ENCODE measurements at places on chromosomes 5 and 9. TPM values are rescaled to one million over a fixed set of nuclear protein-coding genes. Genes with fewer than 3 reads are reported as not detected.

- peaks cover 41% of the 10 kb centered on the region for H3K4me1 ChIP-seq
- no peak for DNase-seq
- H3K27ac ChIP-seq = peak overlapping the region; percentile 75
- H3K36me3 ChIP-seq = peaks cover 2% of the 10 kb centered on the region
- no peaks in the 10 kb centered on the region for H3K27me3 ChIP-seq
These were observed 24.6 kb downstream of the UBAP1 start for GRCh38 chr9:34203275-34203991.

- H3K4me1 ChIP-seq = no peaks in the 10 kb centered on the region
- no peak overlapping the region for H3K4me3 ChIP-seq
- H3K36me3 ChIP-seq = no peaks in the 10 kb centered on the region
- no peaks in the 10 kb centered on the region for H3K27me3 ChIP-seq
- H3K27ac ChIP-seq = peak overlapping the region; percentile 11
These were observed 75.2 kb downstream of the GOLPH3 start for GRCh38 chr5:32098890-32099310.

DNA sequence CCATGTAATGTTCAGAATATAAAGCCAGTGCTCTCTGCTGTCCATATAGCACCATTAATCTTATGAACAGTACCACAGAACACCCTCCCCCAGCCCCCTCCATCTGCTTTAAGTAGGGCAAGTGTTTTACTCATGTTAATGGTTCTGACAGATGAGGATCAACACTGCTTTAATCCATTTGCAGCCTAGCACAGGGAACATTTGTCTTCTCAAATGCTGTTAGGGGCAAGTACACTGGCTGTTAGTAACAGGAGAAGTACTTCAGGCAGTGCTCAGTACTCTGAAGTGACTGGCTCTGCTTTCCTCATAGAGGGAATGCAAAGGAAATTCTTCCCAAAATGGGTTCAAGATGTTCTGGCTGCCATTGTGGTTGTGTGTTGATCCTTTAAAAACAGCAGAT, 202.6 kb downstream of the DCP2 start:
- H3K36me3 ChIP-seq = peaks cover 2% of the 10 kb centered on the region
- no peak for DNase-seq

GRCh38 chr5:145848854-145849253, 13.7 kb upstream of the PRELID2 start:
- H3K27me3 ChIP-seq = peaks cover 13% of the 10 kb centered on the region
- no peak overlapping the region for H3K27ac ChIP-seq
- DNase-seq = no peak

PCDHGA9 gene
- not detected for total RNA-seq

SPATA31D4 gene
- total RNA-seq = not detected

DNA sequence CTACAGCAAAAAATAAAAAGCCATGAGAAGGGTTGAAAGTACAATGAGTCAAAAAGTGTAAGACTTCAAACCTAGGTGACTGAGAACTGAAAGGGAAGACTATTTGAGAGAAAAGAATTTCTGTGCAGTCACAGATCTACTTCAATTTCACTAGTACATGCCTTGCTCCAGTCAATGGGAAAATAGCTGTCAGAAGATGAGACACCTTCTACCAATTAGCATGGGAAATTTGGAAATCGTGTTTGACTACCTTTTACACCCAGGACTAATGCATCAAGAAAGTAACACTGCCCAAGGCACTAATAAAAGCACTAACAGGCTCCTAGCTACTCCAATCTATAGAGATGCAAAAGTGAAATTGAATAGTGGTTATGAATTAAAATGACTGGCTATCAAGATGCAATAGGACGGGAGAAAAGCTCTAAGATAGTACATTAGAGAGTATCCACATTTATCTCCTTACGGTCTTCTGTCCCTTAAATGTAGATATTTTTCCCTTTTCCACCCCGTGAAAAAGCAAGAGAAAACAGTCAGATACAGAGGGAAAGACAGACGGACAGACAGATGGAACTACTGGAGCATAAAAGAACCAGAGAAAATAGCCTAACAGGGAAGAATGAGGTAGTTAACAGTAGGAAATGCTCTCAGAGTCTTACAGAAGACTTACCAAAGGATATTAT, 15.2 kb downstream of the ERP44 start:
- H3K4me3 ChIP-seq = peak overlapping the region; percentile 71
- DNase-seq = no peak
- H3K27ac ChIP-seq = peak overlapping the region; percentile 80
- peaks cover 2% of the 10 kb centered on the region for H3K36me3 ChIP-seq
- H3K4me1 ChIP-seq = peaks cover 52% of the 10 kb centered on the region
- H3K27me3 ChIP-seq = no peaks in the 10 kb centered on the region

RAB3C gene
- total RNA-seq = not detected

SHISAL2B gene
- not detected for total RNA-seq
